ENCODE measurements at places on chromosomes 5 and 9.

- DNase-seq, result no peak
Measured at GRCh38 chr9:71663931-71664459, 104.3 kb downstream of the CEMIP2 start.

GRCh38 chr5:137498301-137498735, 808 bp downstream of the SPOCK1 start:
- no peak for DNase-seq

- DNase-seq, result no peak
Measured at GRCh38 chr9:36030871-36031270, 5.8 kb upstream of the RECK start.

DNA sequence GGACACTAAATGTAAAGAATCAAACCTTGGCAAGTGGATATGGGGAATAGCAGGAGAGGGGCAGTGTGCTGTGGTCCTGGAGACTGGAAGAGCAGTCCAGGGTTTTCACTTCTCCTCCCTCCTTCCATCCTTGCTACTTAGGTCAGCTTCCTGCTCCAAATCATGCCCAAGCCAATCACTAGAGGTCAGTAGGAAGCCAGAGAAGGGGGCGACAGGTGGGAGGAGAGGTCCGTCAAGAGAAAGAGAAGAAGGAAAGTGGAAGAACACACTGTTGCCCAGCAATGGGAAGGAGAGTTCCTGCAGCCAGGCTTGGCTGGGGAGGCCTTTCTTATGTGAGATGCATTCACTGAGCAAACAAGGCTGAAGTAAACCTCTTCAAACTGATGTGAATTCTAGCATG, 289.6 kb downstream of the DTWD2 start:
- no peak for DNase-seq

GRCh38 chr9:14051419-14051818, 262.5 kb downstream of the NFIB start:
- no peak for DNase-seq

DNA sequence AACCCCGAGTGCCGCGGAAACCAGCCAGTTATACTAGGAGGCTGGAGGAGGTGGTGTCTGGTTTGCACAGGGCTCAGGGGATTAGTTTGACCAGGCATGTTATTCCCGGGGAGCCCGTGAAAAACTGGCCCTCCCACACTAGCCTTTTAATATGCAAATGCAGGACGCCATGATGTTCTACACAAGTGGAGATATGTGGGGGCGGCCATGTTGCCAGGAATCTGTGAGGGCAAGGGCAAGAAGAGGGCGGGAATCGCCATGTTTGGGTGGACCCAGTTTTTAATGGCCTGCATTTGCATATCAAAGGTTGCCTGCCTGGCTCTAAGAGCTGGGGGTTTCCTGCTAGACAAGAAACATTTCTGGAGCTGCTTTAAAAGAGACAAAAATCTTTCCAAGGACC, 940.7 kb downstream of the CDH18 start:
- no peak for DNase-seq

DNA sequence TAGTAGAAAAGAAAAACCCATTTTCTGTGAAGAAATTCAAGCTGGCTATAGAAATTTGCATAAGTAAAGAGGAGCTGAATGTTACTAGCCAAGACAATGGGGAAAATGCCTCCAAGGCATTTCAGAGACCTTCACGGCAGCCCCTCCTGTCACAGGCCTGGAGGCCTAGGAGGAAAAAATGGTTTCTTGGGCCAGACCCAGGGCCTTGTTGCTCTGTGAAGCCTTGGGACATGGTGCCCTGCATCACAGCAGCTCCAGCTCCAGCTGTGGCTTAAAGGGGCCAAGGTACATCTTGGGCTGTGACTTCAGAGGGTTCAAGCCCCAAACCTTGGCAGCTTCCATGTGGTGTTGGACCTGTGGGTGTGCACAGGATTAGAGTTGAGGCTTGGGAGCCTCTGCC, 130.0 kb upstream of the DMRTA1 start:
- no peak for DNase-seq

DNA sequence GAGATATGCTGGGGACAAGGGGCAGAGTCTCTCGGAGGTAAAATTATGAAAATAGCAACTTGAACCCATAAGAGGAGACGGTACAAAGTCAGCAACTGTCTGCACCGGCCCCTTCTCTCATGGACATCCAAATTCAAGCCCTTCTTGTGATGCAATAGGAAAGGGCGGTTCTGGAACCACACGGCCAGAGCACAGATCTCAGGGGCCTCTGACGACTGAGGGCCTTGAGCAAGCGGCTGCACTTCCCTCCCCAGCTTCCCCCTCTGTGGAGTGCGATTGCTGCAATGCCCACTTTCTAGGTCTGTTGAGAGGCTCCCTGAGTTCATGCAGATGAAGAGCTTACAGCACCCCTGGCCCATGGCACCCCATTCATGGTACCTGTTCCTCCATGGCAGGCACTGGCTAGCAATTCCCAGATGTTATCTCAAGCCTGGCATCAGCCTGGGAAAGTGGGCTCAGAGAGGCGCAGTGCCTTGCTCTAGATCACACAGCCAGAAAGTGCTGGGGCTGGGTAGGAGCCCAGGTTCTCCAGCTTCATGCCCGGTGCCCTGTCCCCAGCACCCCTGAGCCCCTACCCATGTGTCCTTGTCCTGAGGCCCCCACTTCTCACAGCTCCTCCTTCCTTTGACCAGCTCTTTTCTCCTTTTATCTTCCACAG, 17.7 kb upstream of the CPLX2 start:
- DNase-seq, result no peak

DNA sequence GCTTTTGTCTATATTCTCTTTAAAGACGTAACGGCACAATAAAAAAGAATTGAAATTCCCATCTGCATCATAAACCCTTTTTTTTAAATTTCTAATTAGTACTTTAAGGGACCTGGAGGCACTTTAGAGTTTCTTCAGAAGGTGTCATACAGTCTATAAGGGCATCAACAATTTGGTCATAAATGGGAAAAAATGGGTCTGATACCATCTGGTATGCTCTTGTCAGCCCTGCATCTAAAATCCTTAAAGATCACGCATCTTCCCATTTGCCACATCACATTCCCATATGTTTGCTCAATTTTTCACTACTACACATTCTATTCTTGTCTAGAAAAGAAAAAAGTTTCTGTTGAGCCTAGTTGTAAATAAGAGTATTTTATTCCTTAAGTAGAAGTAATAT, 53.8 kb downstream of the COX7C start:
- no peak for DNase-seq

DNA sequence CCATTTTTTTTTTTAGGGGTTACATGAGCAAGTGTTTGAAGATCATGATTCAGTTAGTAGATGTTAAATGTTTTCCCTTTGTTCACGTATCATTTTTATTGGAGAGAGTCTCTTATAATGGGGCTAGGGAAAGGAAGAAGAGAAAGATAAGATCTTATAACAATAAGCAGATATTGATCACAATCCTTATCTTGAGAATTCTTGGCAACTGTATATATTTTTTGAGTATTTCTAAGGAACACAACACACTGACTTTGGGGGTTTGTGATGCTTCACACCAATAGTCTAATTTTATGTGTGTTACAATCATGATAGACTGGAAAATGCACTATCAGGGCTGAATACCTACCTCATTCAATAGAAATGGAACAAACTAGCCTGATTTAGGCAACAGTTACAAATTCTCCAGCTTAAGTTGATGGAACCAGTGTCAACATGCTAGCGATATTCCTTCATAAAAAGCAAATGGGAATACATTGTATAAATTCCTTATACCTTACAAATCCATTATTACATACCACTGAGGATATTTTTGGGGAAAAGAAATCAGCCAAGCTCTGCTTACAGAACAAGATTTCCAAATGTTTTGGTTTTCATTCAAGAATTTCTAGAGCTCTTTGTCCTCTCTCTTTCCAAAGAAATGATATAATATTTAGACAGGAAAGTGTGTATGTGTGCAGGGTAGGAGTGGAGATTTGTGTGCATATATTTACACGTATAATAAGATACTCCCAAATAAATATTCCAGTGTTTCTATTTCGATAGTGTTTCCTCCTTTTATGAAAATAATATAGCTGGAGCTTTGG, 41.5 kb downstream of the SVEP1 start:
- no peak for DNase-seq

GRCh38 chr9:136560586-136560985, 14.7 kb upstream of the NOTCH1 start:
- DNase-seq, result no peak

GRCh38 chr5:115831163-115831768, 10.1 kb downstream of the ATG12 start:
- DNase-seq, result no peak

GRCh38 chr5:76571559-76571958, 51.6 kb downstream of the F2RL2 start:
- DNase-seq, result no peak

DNA sequence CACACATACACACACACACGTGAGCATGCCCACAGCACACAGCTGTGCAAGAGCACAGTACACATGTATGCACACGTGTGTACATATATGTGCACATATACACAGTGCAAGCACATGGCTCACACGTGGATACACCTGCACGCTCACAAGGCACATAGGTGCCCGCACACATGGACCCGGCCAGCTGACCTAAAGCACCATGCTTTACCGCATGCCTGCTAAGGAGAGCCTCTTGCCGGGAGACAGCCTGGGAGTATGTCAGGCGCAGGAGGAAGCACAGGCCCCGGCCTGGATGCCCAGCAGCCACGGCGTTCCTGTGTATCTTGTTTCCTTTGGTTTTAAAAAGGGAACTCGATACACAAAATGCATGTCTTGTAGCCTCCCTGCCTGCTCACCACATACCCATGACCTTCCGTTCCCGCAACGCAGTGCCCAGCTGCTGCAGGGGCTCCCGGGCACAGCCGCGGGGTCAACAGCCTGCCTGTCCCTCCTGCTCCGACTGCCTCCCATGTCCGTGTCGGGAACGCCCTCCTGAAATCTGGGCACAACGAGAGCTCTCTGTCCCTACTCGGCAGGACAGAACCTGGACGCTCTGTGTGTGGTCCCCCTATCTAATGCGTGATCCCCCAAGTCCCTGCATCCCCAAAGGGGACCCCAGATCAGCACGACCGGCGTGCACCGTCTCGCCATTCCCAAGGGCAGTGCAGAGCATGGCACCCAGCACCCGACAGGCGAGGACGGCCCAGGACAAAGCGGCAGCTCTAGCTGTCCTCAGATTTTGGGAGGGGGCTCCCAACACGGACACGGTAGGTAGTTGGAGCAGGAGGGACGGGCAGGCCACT, 3.6 kb downstream of the SLC12A7 start:
- no peak for DNase-seq

GRCh38 chr9:136742591-136743391, at the start of gene LCN10:
Gene LCN10, minus strand, starts transcription at chr9:136742940. Its CDS starts 37 bp downstream, at chr9:136742903.
- no peak for DNase-seq

DNA sequence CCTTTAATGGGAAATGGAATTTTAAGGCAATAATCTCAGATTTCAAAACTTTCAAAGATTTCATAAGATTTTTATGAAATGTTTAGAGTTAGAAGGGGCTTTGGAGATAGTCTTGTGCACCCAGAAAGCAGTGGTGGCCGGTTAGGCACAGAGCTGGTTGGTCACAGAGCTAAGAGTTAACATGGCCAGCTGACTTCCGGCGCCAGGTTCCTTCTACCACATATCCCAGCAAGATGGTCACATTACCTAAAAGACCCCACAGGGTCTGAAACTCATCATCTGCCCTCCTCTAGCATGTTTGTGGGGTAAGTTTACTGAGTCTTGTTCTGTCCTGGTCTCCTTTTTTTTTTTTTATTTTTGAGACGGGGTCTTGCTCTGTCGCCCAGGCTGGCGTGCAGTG, 19.3 kb downstream of the QRFP start:
- DNase-seq, result no peak

DNA sequence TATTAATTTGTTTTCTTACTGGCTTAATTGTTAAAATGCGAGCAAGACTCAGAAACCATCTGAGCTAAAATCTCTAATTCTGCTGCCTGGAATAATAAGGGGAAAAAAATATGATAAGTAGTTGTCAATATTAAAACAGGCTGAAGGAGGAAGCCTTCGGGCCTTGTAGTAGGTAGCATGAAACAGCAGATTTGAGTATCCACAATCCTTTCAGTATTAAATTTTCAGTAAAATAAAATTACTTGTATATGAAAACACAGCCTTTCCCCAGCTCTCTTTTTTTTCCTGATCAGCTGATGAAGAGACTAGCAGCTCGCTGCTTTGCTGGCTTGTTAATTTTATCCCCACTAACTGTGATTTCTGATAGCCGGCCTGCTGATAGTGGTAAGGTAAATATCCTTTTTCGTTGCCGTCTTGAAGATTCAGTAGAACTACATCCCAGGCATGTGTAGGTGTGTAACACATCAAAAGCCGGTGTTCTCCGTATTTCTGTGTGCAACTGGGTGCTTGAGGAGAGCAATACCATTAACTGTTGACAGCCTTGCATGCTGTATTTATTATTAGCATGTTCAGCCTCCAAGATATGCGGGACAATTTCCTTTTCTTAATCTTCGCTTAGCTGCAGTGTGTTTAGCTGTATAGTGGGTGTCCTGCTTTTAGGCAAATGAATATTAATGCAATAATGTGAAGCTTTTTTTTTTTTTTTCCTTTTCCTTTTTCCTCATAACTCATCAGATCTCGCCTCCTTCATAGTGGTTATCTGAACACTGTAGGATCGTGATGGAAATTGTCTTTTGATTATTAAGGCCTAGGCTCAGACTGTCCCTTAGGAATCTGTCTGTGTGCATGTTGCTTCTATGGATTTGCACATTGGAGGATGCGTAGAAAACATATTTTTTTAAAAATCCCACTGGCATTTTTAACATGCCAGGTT, 144.6 kb downstream of the SMARCA2 start:
- no peak for DNase-seq

GRCh38 chr9:131923132-131923671, 156.5 kb downstream of the MED27 start:
- no peak for DNase-seq

DNA sequence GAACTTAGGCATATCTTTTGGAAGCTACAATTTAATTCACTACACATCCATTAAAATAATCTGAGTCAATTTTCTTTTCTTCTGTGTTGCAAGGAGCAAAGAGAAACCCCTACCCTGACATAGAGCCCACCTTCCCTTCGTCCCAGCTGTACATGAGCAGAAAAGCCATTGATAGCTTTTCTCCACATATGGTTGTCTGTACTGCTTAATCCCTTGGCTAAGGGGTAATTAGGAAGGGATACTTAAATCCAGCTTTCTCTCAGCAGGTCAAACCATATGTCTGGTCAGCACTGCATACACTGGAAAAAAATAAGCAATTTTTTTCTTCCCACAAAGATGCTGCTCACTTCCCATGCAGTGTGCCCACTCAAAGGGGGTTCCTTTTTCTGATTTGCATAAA, 94.7 kb upstream of the RAD23B start:
- DNase-seq, result no peak

DNA sequence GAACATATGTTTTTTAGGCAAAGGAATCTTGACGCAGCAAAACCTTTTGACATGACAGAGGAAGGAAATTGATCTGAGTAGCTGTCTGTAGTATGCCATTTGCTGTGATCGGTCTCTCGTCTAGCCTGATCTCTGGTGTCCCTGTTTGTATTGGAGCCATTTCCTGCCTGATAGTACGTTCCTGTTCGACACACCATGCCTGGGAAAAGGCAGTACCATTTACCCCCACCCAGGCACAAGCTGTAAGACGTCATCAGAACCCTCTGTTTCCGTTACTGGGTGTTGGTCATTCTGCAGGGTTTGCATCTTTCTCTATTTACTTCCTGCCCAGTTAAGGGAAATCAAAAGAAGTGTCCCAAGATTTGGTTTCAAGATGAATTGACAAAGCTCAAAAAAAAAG, 129.7 kb downstream of the CEMIP2 start:
- DNase-seq, result no peak

GRCh38 chr5:133480866-133481265, 131.5 kb downstream of the FSTL4 start:
- no peak for DNase-seq

GRCh38 chr9:113391917-113392316, 9.2 kb downstream of the ALAD start:
- no peak for DNase-seq

- DNase-seq, result no peak
Measured at GRCh38 chr9:7415836-7416235, 383.7 kb downstream of the DMAC1 start.
